ENCODE measurements at places on chromosomes 3 and 15. TPM values are rescaled to one million over a fixed set of nuclear protein-coding genes. Genes with fewer than 3 reads are reported as not detected.

- DNase-seq, result no peak
Observed at GRCh38 chr3:123080864-123081562, 14.2 kb downstream of the PDIA5 start.

DNA sequence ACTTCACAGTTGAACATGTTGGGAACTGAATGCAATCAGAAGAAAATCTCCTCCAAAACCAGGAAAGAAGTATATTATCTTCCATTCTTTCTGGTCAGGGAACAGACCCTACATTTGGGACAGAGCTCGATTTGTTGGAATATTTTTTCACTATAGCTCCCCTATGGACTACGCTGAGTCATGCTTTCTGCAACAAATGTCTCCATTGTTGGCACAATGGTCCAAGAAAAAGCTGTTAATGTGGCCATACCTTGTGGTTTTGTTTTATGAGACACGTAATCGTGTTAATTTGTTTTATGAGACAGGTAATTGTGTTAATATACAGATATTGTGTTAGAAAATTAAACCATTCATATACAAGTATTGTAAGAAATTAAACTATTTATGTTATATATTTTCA lies 101.4 kb downstream of the TGFBR2 start:
- no peak for DNase-seq

GRCh38 chr15:43105077-43105736 lies 631 bp downstream of the UBR1 start:
- DNase-seq, result peak; percentile 17

DNA sequence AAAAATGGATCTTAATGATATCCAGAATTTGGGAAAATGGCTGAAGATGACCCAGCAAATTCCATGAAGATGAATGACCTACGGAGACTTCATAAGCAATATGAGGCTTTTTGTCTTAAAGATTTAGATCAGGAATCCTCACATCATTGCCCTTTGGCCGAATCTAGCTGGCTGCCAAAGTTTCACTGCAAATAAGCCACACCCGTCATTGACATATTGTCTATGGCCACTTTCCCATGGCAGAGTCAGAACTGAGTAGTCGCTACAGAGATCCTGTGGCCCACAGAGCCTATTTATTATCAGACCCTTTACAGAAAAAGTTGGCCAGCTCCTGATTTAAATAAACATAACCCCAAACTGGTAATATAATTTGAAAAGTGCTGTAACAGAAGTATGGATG lies 307.4 kb upstream of the RARB start:
- no peak for DNase-seq

- no peak for DNase-seq
Observed at GRCh38 chr15:99404454-99404853, 153.2 kb downstream of the LRRC28 start.

- DNase-seq, result peak; percentile 42
Observed at GRCh38 chr3:152241142-152242017, 27.3 kb upstream of the MBNL1 start.

DNA sequence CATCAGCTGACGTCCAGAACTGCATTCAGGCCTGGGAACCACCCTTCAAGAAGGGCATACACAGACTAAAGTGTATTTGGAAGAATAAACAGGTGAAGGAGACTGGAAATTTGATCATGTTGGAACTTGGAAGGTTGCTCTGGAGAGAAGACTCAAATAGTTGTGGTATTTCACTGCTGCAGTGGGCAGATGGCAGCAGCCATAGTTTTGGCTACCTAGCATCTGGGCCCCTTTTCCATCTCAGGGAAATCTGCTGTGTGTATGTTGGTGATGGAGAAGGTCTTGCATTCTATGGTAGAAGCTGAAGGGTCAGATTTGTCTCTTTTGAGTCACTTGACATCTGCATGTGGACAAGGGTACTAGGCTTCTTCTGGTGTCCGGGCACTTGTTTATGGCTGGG lies 114.4 kb upstream of the FGF7 start:
- DNase-seq, result no peak

DNA sequence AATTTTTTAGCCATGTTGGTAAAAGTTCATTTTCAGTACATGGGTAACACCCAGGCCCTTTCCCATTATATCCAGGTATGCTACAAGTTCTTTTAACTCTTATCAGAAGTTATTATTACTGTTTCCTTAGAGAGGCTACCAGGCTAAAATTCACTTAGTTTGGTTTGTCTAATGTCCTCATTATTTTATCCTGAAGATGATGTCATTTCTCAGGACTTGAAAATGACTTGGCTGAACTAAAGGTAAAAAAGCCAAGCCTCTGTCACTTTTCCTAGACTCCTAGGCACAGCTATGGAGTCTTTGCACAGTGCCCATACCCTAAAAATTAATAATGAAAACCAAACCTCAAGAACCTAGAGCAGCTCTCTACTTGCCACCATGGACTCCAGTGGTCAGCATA lies 4.1 kb downstream of the ELL3 start:
- DNase-seq, result no peak

P2RY12 gene
- total RNA-seq, result not detected

PODXL2 gene
- 45.8 TPM for total RNA-seq

SLC38A3 gene
- 3.3 TPM for total RNA-seq

BCHE gene
- not detected for total RNA-seq

MOBP gene
- total RNA-seq, result not detected

CSK gene
- 38.0 TPM for total RNA-seq

NR2E3 gene
- 0.35 TPM for total RNA-seq
